ENCODE measurements at places on chromosomes 1 and 21.

DNA sequence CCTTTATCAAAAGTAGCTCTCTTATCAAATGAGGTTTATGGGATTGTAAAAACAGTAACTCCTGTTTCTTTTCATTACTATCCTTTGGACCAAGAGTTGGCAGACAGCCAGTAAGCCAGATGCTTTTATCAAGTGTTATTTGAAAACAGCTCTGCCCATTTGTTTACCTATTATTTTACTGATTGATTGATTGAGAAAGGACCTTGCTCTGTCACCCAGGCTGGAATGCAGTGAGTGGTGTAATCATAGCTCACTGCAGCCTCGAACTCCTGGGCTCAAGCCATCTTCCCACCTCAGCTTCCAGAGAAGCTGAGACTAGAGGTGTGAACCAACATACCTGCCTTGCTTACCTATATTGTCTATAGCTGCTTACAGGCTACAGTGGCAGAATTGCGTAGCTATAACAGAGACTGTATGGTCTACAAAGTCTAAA is 3.6 kb downstream of the PRKAB2 start:
- peak; percentile 48 for DNase-seq

DNA sequence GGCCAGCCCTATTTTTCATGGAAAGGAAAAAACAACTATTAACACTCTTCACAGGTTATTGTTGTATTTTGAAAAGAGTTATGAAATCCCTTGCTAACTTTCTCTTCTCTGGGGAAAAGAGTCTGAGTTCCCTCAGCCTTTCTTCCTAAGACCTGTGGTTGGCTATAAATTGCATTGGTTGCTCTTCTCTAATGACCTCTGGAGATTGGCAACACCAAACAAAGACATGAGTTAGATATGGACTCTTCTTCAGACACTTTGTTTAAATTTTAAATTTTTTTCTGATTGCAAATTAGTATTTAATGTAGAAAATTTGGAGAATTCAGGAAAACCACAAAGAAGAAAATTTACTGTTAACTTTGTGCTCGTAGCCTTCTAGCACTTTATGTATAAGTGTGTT is 275.7 kb downstream of the PBX1 start:
- no peak for DNase-seq

DNA sequence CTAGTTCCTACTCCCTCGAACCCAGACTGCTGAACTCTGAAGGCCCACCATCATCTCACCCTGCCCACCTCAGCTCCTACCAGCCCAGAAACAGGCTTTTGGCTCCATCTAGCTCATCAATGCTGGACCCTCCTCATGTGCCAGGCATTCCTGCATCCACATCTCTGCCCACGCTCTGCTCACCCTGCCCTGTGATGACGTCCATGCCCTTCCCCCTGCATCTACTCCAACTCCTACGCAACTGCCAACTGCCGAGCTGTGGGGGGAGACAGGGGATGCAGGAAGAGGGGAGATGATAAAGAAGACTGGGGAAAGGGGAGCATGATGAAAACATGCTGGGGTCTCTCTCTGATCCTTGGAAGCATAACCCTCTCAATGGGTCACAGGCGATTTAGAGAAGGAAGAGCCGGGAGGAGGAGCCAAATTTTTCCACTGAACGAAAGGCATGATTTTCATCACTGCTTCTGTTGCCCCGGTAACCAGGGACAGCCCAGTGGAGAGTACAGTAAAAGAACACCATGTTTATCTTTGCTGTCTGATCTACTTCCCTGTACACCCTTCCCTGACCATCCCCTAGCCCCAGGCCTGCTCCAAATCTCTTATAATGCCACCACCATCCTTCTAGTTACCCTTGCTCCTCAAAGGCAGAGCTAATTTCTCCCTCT is 44.3 kb downstream of the CD34 start:
- peak; percentile 81 for DNase-seq

GRCh38 chr1:16143566-16144324 is 12.1 kb downstream of the EPHA2 start:
- no peak for DNase-seq

DNA sequence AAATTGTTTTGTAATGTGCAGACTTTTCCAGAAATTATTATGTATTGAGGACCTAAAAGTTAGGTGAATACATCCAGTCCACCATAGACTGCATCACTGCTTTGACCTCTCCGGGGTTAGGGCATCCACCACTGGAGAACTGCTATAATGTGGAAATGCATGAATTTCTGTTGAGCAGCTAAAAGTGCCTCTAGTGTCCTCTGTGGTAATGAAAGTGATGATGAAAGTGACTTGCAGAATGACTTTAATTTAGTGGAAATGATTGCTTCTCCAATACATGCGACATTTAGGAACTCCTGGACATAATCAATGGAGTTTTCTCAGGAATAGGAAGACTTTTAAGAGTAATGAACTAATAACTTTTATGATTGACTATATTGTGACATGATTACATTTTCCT is 170.8 kb downstream of the LBR start:
- no peak for DNase-seq

- no peak for DNase-seq
Measured at GRCh38 chr1:74323937-74324473, 88.8 kb downstream of the TNNI3K start.

- no peak for DNase-seq
Measured at GRCh38 chr21:35929901-35930300, 130.4 kb downstream of the SETD4 start.

- no peak for DNase-seq
Measured at GRCh38 chr1:86502721-86503405, 34.1 kb downstream of the CLCA1 start.

- DNase-seq = no peak
Measured at GRCh38 chr1:23362218-23362713, 7.4 kb downstream of the ZNF436 start.

- no peak for DNase-seq
Measured at GRCh38 chr1:230883967-230884366, 15.6 kb upstream of the C1orf198 start.

GRCh38 chr1:218991089-218991488 is 182.6 kb upstream of the LYPLAL1 start:
- no peak for DNase-seq

All from dermis microvascular lymphatic vessel endothelial cell (primary cell).